H9 (cell line): ENCODE measurements at places on chromosomes 5 and 9.

- no peak for DNase-seq
Measured at GRCh38 chr5:62717301-62717933, 138.8 kb downstream of the LRRC70 start.

DNA sequence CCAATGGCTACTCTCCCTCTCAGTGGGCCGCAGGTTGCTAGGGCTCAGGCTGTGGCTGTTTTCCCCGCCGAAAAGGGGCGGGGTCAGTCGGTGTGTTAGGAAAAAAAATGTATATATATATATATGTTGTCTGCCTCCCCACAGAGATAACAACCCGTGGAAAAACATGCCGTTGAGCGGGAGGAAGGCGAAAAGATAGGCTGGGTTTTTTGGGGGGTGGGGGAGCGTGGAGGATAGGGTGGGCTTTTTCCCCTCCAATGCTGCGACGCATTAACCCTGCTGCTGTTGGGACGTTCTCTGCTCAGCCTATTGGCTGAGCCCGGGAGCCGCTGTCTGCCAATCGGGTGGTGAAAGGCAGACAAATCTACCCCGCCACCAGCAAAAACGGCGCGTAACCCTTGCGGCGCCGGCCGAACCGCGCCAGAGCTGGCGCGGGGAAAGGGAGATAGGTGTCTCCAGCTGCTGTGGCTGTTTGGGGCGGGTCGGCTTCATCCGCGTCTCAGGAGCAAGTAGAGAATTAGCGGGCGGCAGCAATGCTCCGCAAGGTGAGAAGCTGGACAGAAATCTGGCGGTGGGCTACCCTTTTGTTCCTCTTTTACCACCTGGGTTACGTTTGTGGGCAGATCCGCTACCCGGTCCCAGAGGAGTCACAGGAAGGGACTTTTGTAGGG is at the start of gene PCDHGC4:
Gene PCDHGC4, plus strand, starts transcription at position 390 of the 671 bp plus-strand sequence. Its CDS starts 144 bp downstream, at position 534.
- DNase-seq: peak; percentile 92

DNA sequence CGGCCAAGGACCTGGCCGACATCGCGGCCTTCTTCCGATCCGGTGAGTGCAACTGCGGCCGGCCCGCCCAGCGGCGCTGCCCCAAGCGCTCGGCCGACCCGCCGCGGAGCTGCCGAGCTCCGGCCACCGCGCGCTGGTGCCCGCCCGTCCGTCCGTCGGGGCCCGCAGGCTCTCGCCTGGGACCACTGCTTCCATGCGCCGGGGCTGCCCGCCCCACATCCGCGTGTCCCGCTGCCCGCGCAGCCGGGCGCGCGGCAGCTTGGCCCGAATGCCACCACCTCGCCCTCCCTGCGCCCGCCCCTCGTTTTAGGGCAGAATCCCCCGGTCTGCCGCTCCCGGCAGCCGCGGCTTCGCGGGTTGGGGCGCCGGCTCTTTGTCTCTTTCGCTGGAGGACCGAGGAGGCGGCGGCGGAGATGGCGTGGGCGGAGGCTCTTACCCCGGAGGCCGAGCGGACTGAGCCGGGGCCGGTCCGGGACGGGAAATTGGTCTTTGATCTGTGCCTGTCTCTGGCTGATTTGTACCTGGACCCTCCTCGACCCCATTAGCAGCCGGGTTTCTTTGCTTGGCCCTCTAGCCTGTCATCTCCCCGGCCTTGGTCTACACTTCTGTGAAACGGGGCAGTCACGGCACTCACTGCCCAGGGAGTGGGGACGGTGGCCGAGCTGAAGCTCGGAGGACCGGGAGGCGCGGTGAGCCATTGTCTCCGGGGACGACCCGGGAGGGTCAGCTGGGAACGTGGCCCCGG is 871 bp downstream of the TRIO start:
- DNase-seq: peak; percentile 45

- DNase-seq: no peak
Measured at GRCh38 chr5:16906255-16906654, 29.8 kb downstream of the MYO10 start.

- DNase-seq: no peak
Measured at GRCh38 chr5:90613918-90614504, 55.4 kb downstream of the ADGRV1 start.

DNA sequence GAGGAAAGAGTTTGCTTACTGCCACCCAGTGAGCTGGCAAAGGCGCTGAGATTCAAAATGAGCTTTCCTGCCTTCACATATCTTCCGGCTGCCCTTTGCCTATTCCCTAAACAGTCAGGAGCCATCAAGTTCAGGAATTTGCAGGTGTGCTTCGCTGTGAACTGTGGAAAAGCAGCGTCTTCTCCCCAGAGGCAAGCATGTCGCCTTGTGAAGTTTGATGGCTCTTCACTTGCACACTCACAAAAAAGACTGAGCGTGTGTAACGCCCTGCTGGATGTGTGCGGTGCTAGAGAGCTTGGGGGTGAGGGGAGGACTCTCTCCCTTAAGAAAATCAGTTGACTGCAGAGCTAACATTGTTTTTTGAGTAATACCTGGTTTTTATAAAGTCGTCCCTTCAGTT is 288.7 kb downstream of the DOCK8 start:
- DNase-seq: peak; percentile 25

DNA sequence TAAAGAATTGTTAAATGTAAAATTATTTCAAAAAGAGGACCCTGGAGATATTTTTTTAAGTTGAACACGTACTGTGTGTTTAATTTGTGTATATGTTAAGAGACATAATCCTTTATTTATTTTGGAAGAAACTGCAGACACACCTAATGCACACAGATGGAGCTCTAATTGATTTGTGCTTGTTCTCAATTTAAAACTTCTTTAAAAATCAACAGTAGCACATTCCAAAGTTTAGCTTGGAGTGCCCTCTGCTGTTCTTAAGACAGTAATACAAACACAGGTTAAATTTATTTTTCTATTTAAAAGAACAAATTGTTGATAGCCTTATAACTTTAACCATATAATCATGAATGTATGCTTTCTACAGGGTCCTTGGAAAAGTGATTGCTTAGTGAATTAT is 277.6 kb upstream of the ADAMTS16 start:
- DNase-seq: no peak

- DNase-seq: no peak
Measured at GRCh38 chr5:39433848-39434247, 9.1 kb upstream of the DAB2 start.

DNA sequence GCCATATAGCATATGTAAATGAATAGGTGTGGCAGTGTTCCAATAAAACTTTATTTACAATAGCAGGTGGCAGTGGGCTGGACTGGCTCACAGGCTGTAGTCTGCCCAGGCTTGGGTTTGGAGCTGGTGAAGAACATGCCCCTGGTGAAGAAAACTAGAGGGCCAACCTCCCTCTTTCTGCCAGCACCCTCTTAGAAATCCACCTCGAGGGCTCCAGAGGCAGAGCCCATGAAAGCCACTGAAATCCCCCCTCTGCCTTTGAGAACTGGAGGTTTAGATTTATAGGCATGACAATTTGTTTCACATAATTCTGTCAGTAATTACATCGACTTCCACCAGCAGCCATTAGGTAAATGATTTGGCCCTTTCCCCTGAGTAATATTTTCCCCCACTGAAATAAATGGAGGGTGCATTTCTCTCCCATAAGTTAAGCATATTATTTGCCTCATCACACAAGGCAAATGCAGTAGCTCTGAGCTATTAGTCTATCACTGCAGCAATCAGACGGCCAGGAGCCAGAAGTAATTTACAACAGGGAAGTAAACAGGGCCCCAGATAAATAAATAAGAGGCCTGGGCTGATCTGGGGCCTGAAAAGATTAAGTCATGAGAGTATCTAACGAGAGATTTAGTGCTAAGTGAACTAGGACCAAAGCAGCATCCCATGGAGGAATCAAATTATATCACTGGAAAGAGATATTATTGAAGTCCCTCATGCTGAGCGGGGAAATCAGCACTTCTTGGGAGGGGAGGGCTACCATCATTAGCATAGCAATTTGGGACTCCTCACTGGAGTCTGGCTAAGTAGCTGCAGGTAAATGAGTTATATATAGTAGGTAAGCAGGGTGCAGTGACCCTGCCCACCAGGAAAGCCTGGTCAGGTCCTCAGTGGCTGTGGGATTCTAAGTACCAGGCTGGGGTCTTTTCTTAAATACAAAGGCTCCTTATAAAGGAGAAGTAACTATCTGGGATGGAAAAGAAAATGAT is 123.9 kb downstream of the SLIT3 start:
- no peak for DNase-seq

- no peak for DNase-seq
Measured at GRCh38 chr9:20148416-20148815, 359.6 kb upstream of the SLC24A2 start.

GRCh38 chr5:167918813-167919483 is 372.5 kb upstream of the WWC1 start:
- DNase-seq: no peak

- no peak for DNase-seq
Measured at GRCh38 chr9:4780651-4781050, 12.1 kb upstream of the RCL1 start.
